ENCODE measurements at places on chromosomes 6 and 20.

DNA sequence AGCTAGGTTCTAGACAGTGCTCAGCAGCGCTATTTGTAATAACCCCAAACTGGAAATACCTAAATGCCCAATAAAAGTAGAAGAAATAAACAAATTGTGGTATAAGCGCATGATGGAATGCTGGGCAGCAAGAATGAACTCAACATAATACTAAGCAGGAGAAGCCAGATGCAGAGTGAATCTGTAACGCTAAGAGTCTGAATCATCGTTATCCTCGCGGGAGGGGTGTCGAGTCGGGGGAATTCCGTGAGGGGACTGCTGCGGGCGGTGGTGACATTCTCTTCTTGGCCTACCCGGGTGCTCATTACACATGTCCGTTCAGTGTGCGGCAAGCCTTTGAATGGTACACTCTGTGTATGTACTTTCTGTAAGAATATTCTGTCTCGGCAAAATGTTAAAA is 83.7 kb downstream of the SULF2 start:
- no peak for DNase-seq

- DNase-seq, result no peak
Observed at GRCh38 chr6:166767230-166767629, 140.2 kb upstream of the RPS6KA2 start.

- DNase-seq, result no peak
Observed at GRCh38 chr20:11067359-11067758, 393.6 kb upstream of the JAG1 start.

DNA sequence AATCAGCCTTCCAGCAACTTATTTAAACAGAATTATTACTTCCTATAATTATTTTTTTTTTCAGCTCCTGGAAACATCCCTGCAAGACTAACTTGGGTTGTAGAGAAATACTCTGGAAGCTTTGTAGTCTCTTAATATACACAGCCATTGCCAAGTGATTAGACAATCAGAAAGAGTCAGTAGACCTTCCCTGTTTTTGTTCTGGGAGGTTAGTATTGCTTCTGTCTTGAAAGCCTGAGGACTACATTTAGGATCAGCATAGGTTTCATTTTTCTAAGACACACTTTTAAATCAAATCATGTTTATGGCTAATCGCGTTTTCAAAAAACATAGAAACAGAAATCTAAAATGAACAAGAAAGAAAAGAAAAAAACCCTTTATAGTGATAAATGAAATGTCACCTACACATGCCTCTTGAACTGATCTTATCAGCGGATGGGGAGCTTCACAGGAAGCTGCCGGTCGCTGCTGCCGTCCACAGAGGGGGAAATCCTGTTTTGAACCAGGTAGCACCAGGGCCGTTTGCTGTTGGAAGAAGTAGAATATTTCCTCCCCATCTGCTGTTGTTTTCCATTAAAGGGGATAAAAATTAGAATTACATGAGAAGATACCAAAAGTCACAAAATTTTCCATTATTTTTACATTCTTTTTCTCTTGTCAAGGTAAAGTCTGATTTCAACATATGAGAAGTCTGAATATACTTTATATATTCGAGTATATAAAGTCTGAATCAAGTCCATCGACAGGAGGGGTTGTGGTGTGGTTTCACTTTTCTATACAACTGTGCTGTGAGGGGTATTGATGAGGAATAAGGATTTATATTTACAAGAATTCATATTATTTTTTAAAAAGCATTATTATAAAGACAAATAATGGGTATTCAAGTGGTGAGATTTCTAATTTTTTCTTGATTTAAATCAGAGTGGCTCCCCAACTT is 94.6 kb downstream of the ARMC2 start:
- DNase-seq, result peak; percentile 33

DNA sequence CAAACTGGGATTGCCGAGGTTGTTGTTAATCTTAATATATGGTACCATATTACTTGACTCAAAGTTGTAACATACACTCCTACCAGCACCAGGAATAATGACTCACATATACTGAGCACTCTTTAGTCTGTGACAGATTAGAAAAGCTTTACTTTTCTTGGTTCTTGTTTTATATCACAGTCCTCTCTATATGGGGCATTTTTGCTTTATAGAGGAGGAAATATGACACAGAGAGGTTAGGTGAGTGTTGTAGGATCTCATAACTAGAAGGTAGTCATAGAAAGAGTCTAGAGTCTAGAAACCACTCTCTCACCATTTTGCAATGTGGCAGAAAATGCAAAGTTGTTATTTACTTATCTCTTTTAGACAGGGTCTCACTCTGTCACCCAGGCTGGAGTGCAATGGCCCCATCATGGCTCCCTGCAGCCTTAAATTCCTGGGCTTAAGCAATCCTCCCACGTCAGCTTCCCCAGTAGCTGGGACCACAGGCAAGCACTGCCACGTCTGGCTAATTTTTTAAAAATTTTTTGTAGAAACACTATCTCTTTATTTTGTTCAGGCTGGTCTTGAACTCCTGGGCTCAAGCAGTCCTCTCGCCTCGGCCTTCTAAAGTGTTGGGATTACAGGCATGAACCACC is 13.4 kb downstream of the TRIM38 start:
- DNase-seq, result no peak

DNA sequence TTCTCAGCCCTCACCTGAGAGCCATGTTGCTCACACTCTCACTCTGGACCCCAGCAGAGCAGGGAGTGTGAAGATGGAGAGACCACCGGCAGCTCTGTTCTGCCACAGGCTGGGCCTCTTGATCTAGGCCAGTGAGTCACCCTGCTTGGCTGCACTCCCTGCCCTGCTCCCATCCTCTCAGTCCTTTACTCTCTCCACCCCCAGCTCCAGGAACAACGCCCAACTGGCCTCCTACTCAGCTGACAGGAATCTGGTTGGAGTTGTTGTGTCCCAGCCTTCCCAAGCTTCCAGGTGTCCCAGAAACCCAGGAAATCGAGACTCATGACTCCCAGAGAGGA is at the start of gene PSORS1C1:
TSS of gene PSORS1C1 (plus strand) at position 260 of the 338 bp plus-strand sequence. CDS start 14,833 bp downstream, outside the sequence.
- DNase-seq, result no peak

- no peak for DNase-seq
Observed at GRCh38 chr6:16639684-16640480, 121.4 kb downstream of the ATXN1 start.

- DNase-seq, result no peak
Observed at GRCh38 chr6:109102762-109103161, 7.5 kb downstream of the CEP57L1 start.
